Frontal cortex (tissue), 4 donors: ENCODE measurements at places on chromosomes 3 and 15. TPM values are rescaled to one million over a fixed set of nuclear protein-coding genes. Genes with fewer than 3 reads are reported as not detected.

SNTN gene
- total RNA-seq = not detected

NRG4 gene
- total RNA-seq = not detected

PCLAF gene
- total RNA-seq = 2.9 TPM

GOLGA8N gene
- total RNA-seq = 2.4 TPM

ASB7 gene
- total RNA-seq = 21.2 TPM

SCN5A gene
- total RNA-seq = 1.2 TPM

HTR3E gene
- not detected for total RNA-seq

HCN4 gene
- total RNA-seq = 3.3 TPM

CLEC3B gene
- total RNA-seq = 24.1 TPM

UCN2 gene
- total RNA-seq = not detected

SST gene
- total RNA-seq = 28.5 TPM

DNAH1 gene
- 1.2 TPM for total RNA-seq

TMC3 gene
- under 0.01 TPM for total RNA-seq

PLA2G4E gene
- total RNA-seq = not detected

EEF1AKMT4 gene
- 0.82 TPM for total RNA-seq

ABCC5 gene
- 37.9 TPM for total RNA-seq

MYZAP gene
- 1.6 TPM for total RNA-seq

LRRC31 gene
- total RNA-seq = under 0.01 TPM

CHAC1 gene
- 2.9 TPM for total RNA-seq

EAF2 gene
- 5.3 TPM for total RNA-seq

IQCH gene
- 2.9 TPM for total RNA-seq

GOLGA6D gene
- total RNA-seq = not detected

DUOXA2 gene
- total RNA-seq = not detected
